EL (cell line): ENCODE measurements at places on chromosomes 2 and 18.

DNA sequence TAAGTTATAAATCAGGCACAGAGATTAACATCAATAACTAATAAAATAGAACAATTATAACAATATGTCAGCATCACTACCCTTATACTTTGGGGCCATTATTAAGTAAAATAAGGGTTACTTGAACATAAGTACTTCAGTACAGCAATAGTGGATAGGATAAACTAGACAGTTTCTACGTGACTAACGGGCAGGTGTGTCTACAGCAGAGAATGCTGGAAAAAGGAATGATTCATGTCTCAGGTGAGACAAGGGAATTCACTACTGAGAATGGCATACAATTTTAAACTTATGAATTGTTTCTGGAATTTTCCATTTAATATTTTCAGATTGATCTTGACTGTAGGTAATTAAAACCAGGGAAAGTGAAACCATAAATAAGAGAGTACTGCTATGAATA lies 5.5 kb downstream of the WDR75 start:
- no peak for DNase-seq

DNA sequence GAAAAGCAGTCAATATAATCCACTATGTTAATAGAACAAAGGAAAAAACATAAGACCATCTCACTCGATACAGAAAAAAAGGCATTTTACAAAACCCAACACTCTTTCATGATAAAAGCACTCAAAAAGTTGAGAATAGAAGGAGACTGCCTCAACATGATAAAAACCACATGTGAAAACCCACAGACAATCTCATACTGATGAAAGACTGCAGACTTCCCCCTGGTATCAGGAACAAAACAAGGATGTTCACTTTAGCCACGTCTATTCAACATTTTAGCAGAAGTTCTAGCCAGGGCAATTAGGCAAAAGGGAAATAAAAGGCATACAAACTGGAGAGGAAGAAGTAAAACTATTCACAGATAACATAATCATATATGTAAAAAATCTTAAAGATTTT lies 285.9 kb downstream of the EIPR1 start:
- no peak for DNase-seq

- no peak for DNase-seq
Measured at GRCh38 chr2:10787176-10787968, 25.2 kb downstream of the PDIA6 start.

DNA sequence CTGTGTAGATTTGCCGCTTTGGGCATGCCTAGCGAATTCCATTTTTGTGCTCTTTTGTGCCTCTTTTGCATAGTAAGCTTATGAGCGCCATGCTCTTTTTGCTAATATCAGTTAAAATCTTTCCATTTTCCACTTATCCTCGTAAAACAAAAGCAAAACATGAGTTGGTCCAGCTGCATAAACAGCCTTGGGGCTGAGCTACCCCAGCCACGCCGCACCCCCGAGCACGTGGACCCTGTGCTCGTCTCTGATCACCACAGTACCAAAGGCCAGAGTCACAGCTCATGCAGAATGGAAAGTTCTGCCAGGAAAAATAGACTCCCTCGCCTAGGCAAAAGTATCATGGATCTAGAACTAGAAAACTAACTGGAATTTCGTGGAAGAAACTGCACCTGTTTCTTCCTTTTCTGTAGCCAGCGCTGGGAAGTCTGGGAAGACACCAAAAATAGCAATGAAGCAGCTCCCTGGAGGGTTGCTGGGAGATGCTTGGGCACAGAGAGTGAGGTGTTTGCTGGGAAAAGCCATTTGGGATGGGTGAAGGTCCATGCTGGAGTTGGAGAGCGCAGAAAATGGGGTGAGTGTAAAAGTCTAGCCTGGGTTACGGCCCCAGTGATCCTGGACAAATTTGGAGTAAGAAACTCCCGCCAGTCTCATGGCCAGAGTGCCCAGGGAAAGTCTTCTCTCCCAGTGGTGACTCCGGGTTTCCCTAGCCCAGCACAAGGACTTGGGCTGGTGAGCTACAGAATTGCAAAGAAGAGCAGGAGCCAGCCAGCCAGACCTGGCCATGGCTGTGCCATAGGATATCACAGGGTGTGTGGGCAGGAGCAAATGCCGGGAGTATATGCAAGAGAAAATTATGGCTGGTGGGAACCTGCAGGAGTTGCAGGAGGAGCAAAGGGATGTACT lies 218.4 kb downstream of the GBX2 start:
- no peak for DNase-seq

- no peak for DNase-seq
Measured at GRCh38 chr2:241036964-241037421, 38.6 kb downstream of the SNED1 start.

- no peak for DNase-seq
Measured at GRCh38 chr2:181046833-181047232, 66.4 kb downstream of the UBE2E3 start.

GRCh38 chr2:182818925-182819324 lies 47.5 kb downstream of the FRZB start:
- DNase-seq = no peak

- no peak for DNase-seq
Measured at GRCh38 chr2:25305775-25306174, 36.0 kb downstream of the DNMT3A start.

DNA sequence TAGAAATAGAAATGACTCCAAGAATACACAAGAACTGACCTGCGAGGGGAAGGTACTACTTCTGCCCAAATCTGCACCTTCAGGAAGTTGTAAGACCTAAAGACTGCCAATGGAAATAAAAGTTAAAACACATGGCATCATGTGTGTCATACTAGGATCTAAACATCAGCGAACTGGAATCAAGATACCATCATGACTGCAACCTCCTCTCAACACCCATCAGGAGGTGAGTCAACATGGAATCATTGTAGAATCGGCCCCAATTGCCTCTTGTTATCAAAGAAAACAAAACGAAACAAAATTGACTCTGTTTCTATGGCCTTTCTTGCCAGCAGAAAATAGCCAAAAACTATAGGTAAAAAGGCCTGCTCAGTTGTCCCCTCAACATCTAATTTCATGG lies 15.1 kb downstream of the RDH14 start:
- DNase-seq = peak; percentile 63
